ENCODE measurements at places on chromosomes 12 and 14.
A peak's percentile ranks its signal among the peaks of the same experiment; 100 is the strongest.

GRCh38 chr14:90883782-90884181, 67.6 kb upstream of the TTC7B start:
- no peak for DNase-seq

DNA sequence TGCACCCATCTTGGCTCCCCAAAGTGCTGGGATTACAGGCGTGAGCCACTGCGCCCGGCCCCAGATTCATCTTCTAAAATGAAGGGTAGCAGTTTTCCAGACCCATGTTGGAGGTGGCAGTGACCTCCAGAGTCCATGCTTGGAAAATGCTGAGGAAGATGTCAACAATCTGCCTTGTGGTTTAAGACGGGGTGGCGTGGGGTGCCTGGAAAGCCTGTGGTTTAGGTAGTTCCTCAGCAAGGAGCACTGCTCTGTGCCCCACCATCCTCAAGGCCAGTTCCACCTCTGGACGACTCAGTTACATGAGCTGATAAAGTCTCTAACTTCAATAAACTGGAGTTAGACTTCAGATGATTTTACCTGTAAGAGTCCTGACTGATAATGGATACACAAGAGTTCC, 48.6 kb downstream of the DRAM1 start:
- no peak for DNase-seq

DNA sequence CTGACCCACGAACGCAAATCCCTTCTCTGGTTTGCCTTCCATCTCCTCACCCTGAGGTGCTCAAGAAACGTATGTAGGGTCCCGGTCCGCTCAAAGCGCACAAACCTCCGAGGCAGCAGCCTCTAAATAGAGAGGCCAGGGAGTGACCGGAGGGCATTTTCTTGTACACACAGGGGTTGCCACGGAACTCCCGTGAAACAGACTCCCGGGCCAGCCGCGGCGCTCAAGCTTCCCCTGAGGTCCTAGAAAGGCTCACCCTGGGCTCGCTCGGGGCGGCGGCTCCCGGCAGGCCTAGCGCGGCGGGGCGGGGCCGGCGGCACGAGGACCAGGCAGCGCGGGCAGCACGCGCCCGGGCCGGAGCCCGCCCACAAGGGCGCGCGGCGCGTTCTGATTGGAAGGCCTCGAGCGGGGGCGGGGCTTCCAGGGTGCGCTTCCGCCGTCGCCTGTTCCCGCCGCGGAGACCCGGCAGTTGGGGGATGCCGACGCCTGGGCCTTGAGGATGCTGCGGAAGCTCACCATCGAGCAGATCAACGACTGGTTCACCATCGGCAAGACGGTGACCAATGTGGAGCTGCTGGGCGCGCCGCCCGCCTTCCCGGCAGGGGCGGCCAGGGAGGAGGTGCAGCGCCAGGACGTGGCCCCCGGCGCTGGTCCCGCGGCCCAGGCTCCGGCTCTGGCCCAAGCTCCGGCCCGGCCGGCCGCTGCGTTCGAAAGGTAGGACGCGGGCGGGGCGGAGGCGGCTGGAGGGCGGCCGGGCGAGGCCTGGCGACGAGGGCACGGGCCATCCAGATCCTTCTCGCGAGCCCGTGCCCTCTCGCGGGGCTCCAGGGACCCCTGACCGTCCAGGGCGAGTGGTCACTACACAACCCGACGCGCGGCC, at the start of gene TDRD9:
TSS of gene TDRD9 (plus strand) at position 446 of the 880 bp plus-strand sequence. CDS start at position 500, 54 bp downstream.
- peak; percentile 26 for DNase-seq

- no peak for DNase-seq
Measured at GRCh38 chr12:115885040-115885690, 392.3 kb downstream of the MED13L start.

DNA sequence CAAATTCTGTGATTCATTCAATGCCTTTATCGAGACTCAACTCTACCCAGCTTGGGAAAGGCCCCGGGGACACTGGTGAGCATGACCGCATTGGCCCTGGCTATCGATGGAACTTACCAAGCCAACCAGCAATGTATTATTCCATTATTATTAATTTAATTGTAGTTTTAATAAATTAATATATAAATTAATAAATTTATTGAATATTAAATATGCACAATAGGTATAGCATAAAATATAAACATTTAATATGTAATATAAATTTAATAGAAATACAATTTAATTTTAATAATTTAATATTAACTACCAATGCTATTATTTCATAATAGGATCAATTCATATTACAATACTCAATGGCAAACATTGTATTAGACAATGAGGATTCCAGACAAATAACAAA, 163.4 kb downstream of the DPF3 start:
- no peak for DNase-seq

- DNase-seq = peak; percentile 59
Measured at GRCh38 chr12:56321027-56321426, 5.2 kb upstream of the CNPY2 start.

- no peak for DNase-seq
Measured at GRCh38 chr12:28232211-28232928, 42.1 kb downstream of the CCDC91 start.

DNA sequence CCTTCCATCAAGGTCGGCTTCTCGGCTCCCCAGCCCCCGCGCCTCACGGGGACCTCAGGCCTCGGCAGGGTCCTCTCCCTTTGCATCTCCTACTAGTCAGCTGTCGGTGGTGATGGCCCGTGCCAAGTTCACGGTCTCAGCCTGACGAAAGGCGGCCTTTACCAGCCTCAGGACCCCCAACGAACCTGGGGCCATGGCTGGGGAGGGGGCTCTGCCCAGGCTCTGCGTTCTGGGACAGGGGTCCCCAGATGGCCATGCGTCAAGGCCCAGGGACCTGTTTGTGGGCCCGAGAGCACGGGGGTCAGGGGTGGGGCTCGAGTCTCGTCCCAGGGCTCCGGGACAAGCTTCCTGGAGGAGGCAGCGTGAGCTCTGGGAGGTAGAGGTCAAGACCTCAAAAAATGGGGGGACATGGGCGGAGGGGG, 32.8 kb upstream of the DEGS2 start:
- no peak for DNase-seq

DNA sequence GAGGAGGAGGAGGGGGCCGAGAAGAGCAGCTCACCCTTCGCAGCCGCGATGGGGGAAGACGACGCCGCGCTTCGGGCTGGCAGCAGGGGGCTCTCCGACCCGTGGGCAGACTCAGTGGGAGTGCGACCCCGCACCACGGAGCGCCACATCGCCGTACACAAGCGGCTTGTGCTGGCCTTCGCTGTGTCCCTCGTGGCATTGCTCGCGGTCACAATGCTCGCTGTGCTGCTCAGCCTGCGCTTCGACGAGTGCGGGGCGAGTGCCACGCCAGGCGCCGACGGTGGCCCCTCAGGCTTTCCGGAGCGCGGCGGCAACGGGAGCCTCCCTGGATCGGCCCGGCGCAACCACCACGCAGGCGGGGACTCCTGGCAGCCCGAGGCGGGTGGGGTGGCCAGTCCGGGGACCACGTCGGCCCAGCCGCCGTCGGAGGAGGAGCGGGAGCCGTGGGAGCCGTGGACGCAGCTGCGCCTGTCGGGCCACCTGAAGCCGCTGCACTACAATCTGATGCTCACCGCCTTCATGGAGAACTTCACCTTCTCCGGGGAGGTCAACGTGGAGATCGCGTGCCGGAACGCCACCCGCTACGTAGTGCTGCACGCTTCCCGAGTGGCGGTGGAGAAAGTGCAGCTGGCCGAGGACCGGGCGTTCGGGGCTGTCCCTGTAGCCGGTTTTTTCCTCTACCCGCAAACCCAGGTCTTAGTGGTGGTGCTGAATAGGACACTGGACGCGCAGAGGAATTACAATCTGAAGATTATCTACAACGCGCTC, 745 bp downstream of the TRHDE start:
- no peak for DNase-seq

DNA sequence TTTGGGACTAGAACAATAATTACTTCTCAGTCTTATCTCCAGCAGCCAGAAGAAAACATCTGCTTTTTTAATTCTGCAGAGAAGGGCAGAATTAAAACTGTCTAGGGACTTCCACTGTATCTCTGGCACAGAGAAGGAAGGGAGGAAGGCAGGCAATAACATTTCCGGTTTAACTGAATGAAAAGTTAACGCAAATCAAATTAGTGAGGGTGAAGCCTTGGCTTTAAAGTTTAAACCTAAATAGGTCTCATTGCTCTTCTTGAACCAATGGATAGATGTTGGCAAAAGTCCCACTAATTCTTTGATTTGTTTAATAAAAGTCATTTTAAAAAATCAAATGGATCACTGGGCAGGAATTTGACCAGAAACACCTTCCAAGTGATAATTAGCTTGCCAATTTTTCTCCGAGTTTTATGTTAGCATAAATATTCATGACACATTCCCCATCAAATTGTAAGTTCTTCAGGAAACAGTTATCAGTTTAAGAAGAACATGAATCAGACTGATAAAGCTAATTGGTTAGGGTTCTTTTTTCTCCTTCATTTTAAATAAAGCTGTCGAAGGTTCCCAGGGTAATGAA, 181.9 kb downstream of the SLC15A5 start:
- DNase-seq = no peak

DNA sequence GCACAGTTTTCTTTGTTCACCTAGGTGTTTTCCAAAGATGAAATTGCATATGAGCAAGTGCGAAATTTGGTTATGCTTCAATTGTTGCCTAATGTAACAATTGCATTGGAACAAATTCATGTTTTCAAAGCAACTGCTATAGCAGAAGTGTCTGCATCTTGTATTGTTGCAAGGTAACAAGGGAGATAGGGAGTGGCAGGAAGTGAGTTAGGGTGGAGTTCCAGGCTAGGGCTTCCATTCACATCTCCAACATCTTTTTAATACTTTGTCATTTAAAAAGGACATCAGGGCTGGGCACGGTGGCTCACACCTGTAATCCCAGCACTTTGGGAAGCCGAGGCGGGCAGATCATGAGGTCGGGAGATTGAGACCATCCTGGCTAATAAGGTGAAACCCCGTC, 312.3 kb upstream of the E2F7 start:
- DNase-seq = no peak

GRCh38 chr12:91240386-91241095, 57.9 kb upstream of the DCN start:
- no peak for DNase-seq

- peak; percentile 34 for DNase-seq
Measured at GRCh38 chr12:67943141-67943892, 45.9 kb upstream of the IFNG-AS1 start.

DNA sequence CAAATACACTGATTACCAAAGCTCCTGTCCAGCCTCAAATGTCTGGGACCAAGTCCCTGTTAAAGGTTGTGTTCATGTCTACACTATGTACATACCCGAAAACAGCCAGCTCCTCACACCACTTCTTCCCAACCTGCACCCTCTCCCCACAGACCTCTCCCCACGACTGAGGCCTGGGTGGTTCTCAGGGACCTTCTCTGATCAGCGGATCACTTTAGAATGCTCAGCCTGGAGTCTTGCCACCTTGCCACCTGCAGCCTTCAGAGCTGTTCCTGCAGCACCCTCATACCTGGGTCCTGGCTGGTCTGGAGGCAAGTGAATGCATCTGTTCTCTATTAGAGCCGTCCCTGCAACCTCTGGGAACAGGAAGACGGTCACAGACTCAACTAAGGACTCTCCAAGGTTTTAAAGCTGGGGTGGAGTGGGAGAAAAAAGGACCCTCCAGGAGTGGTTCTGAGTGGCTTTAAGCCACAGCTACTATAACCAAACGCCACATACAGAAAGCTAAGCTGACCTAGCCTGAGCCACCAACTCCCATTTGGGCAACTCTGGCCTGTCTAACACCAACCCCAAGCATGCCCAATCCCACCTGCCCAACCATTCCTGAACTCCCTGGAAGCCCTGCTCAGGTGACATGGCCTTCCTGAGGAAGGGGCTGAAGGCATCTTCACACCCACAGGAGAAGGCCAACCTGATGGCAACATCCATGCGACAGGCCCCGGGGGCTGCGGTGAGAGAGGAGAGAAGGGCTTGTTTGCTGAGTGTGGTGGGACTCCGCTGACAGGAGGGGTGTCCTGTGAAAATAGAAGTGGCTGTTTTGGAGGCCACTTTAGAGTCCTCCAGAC, 8.6 kb downstream of the KRT2 start:
- no peak for DNase-seq

GRCh38 chr14:64830961-64831360, 48.7 kb downstream of the SPTB start:
- no peak for DNase-seq

DNA sequence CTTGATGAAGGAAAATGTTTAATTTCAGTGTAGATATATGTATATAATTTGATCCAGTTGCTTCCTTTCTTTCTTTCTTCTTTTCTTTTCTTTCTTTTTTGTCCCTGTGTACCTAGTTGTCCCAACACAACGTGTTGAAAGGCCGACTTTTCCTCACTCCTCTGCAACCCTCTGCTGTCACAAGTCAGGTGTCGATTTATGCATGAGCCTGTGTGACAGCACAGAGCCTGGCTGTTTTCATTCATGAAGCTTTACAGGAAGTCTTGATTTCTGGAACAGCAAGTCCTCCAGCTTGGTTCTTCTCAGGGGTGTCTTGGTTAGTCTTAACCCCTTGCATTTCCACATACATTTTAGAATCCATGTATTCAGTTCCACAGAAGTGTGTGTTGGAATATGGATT, 88.1 kb downstream of the PPP2R5C start:
- no peak for DNase-seq

- no peak for DNase-seq
Measured at GRCh38 chr12:119202544-119202943, 23.8 kb downstream of the HSPB8 start.

DNA sequence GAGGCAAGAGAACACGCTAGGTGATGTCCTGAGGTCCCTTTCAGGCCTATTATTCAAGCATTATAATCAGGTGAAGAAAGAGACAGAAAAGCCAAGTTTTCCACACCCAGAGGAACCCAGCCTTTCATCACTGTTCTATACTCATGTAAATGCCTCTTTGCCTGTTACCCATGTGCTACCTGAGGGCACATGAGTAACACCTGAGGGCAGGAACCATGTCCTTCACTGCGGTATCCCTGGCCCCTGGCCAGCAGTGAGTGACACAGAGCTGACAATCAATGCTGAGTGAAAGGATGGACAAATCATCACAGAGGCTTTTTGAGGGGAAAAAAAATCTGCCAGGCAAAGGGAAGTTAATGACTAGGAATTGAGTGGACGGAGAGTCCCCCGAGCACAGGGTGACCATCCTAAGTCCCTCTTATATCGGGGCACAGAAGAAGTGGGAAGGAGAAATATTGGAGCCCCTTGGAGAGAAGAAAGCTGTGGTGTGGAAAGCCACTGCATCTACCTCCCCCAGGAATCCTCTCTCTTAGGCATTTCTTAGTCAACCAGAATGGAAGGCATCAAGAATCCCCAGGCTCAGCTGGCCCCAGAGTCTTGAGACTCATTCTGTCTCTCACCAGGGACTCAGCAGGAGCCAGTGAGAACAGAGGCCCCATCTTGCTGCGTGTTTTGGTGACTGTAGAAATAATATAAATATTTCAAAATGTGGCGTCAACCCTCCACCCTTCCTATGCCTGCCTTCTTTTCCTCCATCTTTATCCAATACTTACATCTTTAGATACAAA, 212.9 kb downstream of the DPF3 start:
- no peak for DNase-seq

GRCh38 chr14:60642270-60643140, 6.8 kb downstream of the SIX1 start:
- DNase-seq = no peak

GRCh38 chr12:835754-836518, 83.6 kb downstream of the WNK1 start:
- no peak for DNase-seq
